Omental fat pad (tissue), 4 donors: ENCODE measurements at places on chromosomes 12 and 14. TPM values are rescaled to one million over a fixed set of nuclear protein-coding genes. Genes with fewer than 3 reads are reported as not detected.

Gene PIP4P1
- 20.7 TPM for total RNA-seq

Gene SUOX
- 14.5 TPM for total RNA-seq

Gene GDF3
- total RNA-seq, result not detected

DNA sequence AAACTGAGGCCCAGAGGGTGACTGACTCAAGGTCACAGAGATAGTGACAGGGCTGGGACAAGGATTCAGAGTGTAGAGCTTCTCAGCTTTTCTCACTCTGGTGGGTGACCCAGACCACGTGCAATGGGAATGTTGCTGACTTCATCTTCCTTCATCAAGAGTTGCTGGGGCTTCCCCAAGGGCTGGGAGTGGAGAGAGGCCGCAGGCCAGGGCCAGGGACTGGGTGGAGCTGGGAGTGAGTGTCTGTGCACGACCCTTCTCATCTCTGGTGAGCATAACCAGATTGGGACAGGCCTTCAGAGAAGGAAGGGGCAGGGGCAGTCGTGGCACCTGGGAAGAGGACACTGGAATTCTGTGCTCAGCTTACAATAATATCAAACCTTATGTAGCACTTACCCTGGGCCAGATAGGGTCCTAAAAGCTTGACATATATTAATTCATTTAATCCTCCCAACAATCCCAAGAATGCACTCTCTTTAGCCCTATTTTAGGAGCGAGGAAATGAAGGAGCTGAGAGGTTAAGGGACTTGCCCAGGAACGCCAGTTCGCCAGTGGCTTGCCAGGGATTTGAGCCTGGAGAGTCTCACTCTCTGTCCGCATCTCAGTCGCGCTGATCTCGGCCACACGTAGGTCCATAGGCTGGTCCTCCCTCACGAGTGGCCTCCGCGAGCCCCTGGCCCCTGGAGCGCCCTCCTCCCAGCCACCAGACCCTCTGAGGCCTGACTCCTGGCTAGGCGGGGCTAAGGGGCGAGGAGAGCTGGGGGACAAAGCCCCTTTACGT is 15.8 kb downstream of the KRT18 start:
- no peak for DNase-seq

- DNase-seq, result no peak
Observed at GRCh38 chr14:52735921-52736489, 6.0 kb downstream of the STYX start.

DNA sequence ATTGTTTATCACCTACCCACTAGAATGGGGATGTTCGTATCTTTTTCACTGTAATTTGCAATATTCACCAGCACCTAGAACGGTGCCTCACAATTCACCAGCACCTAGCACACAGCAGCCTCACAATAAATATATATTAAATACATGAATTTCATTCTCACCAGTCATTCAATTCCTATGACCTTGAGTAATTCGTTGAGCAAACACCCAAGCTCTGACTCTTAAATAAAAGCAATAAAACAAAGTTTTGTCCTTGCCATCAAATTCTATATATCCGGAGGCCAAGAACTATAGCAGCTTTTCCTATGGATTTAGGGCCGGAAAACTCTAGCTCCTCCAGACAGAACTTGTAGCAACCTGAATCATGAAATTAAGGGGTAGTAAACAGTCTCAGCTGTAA is 981 bp downstream of the VTI1B start:
- DNase-seq, result no peak

Gene KERA
- total RNA-seq, result not detected

- no peak for DNase-seq
Observed at GRCh38 chr14:79161571-79161970, 991.4 kb downstream of the NRXN3 start.

Gene SLC10A1
- not detected for total RNA-seq

Gene PPP1R13B
- 11.0 TPM for total RNA-seq

DNA sequence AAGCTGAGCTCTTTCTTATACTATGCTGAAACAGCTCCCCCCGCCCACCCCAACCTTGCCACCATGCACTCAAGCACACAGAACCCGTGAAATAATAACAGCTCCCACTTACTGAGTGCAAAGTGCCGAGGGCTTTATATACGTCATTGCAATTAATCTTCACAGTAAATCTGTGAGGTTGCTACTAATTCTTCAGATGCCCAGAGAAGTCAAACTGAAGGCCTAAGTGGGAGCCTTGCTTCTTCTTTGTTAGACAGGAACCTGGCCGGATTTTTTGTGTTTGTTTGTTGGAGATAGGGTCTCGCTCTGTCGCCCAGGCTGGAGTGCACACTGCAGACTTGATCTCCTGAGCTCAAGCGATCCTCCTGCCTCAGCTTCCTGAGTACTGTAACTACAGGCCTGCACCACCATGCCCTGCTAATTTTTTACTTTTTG is 34.0 kb downstream of the VCPKMT start:
- DNase-seq, result no peak

Gene CLECL1
- total RNA-seq, result not detected

GRCh38 chr12:114226241-114226928 is 179.6 kb downstream of the TBX5 start:
- DNase-seq, result no peak

DNA sequence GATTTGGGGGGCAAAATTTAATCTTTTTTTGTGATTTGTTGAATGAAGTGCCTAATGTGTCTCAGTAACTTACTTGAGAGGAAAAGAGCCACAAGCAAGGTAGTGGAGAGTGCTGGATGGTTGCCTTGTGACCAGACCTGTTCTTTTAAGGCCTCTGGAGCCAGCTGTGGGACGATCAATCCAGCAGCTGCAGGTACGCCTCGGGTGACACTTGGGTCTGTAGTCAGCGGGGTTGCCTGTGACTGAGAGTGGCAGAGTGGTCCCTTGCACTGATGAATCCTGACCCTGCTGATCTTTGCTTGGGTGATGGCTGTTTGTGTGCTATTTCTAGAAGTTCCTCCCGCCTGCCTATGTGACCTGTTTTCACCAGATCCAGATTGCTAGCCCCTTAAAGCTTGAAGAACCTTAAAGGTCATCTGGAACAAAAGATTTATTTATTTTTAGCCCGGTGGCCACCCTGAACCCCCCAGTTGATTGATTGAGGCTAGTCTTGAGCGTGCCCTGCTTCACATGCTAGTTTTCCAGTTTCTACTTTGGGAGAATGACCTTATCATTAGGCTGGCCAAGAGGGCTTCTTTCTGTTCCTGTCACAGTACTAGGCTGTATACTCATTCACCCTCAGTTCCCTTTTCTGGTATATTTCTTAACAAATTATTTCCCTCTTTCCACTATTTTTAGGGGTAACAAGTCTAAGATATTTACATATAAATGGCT is 23.2 kb downstream of the PRKCH start:
- no peak for DNase-seq

GRCh38 chr14:24944800-24945199 is 105.1 kb downstream of the STXBP6 start:
- DNase-seq, result no peak

Gene PPP2R3C
- 47.6 TPM for total RNA-seq

Gene CDKN1B
- 86.2 TPM for total RNA-seq

GRCh38 chr12:89906824-89907223 is 198.2 kb upstream of the ATP2B1 start:
- DNase-seq, result no peak

DNA sequence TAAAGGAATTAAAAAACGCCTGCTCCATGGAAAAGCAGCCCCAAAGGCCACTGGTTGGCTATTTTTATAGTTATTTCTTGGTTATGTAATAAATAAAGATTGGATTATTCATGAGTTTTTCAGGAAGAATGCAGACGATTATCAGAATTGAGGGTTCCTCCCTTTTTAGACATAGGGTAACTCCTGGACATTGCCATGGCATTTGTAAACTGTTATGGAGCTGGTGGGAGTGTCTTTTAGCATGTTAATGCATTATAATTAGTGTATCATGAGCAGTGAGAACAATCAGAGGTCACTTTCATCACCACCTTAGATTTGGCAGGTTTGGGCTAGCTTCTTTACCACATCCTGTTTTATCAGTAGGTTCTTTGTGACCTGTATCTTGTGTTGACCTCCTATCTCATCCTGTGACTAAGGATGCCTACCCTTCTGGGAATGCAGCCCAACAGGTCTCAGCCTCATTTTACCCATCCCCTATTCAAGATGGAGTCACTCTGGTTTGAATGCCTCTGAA is 728.7 kb downstream of the GALC start:
- no peak for DNase-seq

- DNase-seq, result no peak
Observed at GRCh38 chr14:92317511-92317910, 5.5 kb upstream of the SLC24A4 start.

Gene KDM5A
- total RNA-seq, result 48.0 TPM

GRCh38 chr14:60095231-60095630 is 3.5 kb downstream of the PCNX4 start:
- DNase-seq, result no peak

- no peak for DNase-seq
Observed at GRCh38 chr14:74586681-74587362, 25.2 kb downstream of the LTBP2 start.
